ENCODE measurements at places on chromosomes 4 and X.

DNA sequence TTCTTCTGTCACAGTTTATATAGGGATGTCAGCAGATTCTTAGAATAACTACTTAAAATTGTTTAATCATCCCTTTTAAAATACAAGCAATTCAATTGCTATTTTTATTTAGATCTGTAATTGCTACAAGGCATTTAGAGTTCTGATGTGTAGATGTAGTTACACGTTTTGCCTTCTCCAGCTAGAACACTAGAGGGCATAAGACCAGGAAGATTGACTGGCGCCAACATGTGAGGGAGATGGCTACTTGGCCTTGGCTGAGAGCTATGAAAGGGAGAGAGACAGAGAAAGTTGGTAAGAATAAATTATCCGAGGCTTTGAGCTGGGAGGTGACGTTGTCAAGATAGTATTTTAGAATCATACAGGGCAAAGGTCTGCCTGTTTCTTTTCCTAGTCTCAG is 563.7 kb upstream of the PRKX start:
- DNase-seq: no peak

DNA sequence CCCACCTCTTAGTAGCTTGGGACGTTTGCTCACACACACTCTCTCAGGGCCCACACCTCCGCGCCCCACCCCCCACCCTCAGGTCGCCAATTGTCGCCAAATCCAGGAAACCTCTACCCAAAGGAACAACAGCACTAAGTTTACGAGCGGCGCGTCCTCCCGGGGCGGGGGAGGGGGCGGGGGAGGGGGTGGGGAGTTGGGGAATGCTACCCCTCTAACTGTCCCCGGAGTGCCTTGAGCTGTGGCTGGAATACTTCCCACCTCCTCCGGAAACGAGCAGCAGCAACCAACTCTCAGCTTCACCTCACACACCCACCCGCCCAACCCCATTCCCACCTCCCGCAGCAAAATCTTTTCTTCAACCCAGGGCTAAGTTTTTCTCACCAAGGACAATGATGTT is 135.6 kb upstream of the ZIC3 start:
- no peak for DNase-seq

GRCh38 chr4:140672416-140672815 is 83.8 kb downstream of the TBC1D9 start:
- DNase-seq: no peak

DNA sequence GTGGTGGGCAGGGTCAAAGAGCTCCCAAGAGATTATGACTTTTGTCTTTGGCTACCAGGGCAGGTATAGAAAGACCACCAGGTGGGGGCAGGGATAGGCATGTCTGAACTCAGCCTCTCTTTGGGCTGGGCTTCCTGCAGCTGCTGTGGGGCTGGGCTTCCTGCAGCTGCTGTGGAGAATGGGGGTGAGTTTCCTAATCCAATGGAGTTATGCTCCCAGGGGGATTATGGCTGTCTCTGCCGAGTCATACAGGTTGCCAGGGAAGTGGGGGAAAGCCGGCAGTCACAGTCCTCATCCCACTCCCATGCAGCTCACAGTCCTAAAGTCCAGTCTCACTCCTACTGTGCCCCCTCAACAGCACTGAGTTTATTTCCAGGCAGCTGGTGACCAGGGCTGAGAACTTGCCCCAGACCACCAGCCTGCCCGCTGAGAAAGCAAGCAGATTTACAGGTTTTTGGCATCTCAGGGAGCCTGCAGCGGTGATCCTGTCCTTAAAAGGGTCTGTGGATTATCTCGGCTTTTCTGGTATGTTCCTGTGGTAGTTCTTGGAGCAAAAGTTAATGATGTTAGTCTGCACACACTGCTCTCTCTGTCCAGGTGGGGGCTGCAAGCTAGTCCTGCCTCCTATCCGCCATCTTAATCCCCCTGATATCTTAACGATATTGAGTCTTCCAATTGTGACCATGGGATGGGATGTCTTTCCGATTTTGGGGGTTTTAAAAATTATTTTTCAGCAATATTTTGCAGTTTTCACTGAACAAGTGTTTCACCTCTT is 133.4 kb downstream of the RTL9 start:
- no peak for DNase-seq

DNA sequence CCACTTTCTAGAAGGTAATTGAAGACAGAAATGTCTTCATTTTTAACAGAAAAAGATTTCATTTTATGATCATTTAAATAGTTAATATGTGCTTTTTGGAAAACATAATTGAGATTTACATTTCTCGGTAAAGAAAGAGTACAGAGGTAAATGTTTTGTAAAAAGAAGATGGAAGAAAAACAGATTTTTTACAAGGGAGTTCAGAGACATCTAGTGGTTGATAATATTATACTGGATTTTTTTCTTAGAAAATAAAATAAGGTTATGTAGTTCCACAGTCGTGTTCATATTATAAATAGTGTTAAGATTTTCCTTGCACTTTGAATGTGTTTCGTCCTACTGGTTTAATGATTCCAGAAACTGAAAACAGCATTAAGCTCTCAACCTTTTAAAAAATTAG is 60.6 kb downstream of the SMARCA1 start:
- no peak for DNase-seq

- no peak for DNase-seq
These were observed 606.2 kb downstream of the KLHL13 start for GRCh38 chrX:117510453-117510852.

GRCh38 chrX:50613846-50614245 is 143.2 kb upstream of the DGKK start:
- no peak for DNase-seq

DNA sequence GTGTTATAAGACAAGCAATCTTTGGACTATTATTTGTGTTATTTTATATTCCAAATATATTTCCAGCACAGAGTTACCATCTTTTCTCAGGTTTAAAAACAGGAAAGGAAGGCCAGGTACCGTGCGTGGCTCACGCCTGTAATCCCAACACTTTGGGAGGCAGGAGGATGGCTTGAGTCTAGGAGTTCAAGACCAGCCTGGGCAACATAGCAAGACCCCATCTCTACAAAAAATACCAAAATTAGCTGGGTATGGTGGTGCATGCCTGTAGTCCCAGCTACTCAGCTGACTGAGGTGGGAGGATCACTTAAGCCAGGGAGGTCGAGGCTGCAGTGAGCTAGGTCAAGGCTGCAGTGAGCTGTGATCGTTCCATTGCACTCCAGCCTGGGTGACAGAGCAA is 140.0 kb downstream of the POLA1 start:
- no peak for DNase-seq

DNA sequence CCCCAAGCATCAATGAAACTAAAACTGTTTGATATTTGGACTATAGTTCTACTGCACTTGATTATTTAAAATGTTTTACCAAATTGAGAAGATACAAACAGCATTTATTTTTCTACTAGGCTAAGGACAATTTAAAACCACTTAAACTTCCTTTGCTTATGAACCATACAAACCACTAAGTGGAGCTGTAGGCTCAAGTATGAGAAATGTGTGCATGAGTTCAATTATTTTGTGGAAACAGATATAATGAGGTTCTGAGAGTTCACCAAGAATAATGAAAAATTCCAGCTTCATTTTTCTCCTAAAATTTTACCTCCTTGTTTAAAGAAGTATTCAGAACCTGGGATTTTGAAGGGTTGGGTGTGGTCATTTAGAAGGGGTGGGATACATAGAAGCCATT is 63.1 kb downstream of the SERPINA7 start:
- no peak for DNase-seq

DNA sequence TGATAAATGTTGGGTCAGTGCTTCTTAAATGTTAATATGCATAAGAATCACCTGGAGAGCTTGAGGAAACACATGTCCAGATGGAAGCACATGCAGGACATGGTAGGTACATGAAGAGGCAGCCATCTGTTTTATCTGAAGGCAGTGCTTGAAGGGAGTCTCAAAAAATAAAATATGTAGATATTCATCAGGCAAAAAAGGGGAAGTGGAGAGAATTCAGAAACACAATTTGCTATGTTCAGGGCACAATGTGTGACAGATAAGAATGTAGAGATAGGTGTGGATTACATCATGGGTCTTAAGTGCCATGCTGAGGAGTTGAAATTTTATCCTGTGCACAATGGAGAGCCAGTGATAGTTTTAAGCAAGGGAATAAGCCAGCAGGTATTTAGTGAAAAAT is 59.6 kb upstream of the CASK start:
- DNase-seq: no peak

DNA sequence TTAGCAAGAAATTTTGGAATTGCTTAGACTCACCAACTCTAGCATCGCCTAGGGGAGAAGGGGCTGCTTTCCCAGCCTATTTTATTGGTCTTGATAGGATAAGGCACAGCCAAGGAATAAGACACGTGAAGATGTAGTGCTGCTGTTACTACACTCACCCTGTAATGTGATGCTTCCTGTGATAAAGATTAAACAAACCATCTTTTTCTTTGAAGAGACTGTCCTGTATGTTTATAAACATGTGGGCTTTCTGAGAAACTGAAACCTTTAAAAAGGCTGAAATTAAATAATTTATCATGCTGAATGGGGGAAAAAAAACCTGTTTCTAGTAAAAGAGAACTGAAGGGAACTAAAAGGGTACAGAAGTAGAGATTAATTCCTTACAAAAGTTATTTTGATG is 13.2 kb downstream of the TAPT1 start:
- DNase-seq: no peak

DNA sequence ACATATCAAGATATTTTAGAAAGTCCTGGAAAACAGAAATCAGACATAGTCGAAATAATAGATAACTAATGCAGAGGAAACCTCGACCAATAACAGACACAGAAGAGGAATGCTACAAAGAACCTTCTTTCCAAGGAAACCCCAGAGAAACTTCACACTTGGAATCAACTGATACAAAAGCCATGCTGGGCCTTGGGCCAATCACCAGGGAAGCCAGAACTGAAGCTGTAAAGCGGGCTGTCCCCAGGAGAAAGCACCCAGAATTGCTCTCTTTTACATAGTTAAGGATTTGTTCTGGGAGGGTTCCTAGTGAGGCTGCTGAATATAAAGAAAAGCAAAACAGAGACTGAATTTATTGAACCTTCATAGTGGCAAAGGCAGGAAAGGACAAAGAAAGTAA is 100.5 kb downstream of the PRDM5 start:
- no peak for DNase-seq

GRCh38 chrX:24020306-24020876 is 6.6 kb downstream of the KLHL15 start:
- no peak for DNase-seq

DNA sequence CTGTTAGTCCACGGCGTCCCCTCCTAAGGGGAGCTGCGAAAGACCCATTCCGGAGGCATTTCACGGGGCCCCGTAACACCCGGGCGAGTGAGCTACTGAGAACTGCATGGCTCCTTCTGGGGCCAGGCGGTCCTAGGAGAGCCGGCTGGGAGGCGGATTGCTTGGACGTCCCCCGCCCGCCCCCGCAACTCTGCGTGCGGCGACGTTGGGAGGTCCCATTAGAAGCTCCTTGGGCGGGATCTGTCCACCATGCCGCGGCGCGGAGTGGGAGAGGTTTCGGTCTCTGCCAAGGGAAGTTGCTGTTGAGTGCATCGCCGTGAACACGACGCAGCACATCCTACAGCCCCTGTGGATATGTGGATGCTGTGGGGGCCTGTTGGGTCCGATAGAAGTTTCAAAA is 85.4 kb upstream of the IGFBP7 start:
- DNase-seq: no peak

DNA sequence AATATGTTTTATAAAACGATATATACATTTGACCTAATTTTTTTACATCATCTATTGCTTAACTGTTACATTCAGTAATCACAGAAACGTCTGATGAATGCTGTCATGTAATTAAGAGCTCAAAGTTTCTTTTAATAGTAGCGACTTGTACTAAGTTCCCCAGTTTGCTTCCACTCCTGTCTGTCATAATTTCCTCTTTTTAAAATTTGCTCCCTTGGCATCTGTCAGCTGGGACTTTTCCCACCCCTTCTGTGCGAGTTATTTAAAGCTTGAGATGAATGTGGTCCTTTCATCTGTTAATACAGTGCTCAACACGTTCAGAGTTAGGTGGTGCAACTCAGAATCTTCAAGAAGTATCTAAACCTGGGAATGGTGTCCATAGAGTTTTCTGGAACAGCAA is 1.2 kb downstream of the RAP1GDS1 start:
- no peak for DNase-seq

- DNase-seq: no peak
These were observed 308.5 kb downstream of the EVC2 start for GRCh38 chr4:5399790-5400421.

- DNase-seq: no peak
These were observed 90.9 kb upstream of the TLR2 start for GRCh38 chr4:153593161-153593560.

DNA sequence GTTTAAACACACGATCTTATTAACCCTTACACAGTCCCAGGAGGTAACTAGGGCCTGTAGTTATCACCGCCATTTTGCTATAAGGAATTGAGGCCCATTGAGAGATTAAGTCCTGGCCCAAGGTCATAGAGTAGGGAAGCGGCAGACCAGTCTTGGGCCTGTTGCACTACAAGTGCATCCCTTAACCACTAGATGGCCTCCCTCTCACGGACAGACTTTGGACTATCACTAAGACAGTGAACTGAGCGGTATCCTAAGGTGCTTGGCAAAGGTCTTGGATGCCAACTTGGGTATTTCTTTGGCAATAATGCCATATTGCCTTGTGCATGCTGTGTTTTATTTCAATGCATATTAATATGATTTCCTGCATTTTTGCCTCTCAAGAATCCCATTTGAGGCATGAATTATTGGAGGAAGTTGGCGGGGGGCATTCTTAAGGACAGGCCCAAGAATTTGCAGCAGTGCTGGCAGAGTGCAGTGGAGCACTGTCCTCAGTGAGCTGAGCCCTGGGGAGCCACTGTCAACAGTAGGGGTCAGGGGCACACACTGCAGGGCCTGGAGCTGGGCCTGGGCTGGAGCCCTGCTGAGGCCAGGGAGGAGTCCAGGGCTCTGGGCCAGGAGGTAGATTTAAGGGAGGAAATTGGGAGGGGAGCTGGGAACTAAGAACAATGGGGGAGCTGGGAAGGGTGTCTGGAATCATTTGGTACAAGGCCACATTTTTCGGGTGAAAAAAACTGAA is 147.4 kb downstream of the SMIM20 start:
- no peak for DNase-seq

- DNase-seq: no peak
These were observed 115.8 kb upstream of the BMPR1B start for GRCh38 chr4:94641702-94642560.

- DNase-seq: no peak
These were observed 23.0 kb downstream of the SH3D19 start for GRCh38 chr4:151302432-151302831.

- no peak for DNase-seq
These were observed 42.0 kb downstream of the TMEM150C start for GRCh38 chr4:82519776-82520175.

DNA sequence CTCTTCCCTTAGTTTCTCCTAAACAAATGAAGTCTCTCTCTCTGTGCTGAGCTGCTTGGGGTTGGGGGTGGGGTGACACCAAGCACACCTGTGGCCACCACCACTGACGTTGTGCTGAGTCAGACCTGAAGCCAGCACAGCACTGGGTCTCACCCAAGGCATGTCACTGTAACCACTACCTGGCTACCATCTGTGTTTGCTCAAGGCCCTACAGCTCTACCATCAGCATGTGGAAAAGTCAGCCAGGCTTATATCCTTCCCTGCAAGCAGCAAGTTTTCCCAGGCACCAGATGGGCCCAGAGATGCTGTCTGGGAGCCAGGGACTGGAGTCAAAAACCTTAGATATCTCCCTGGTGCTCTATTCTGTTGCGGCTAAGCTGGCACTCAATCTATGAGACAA is 6.9 kb downstream of the CXCL10 start:
- no peak for DNase-seq

GRCh38 chrX:103637604-103638338 is 9.0 kb downstream of the TCEAL1 start:
- DNase-seq: no peak
